ENCODE measurements at places on chromosomes 1 and 21.

DNA sequence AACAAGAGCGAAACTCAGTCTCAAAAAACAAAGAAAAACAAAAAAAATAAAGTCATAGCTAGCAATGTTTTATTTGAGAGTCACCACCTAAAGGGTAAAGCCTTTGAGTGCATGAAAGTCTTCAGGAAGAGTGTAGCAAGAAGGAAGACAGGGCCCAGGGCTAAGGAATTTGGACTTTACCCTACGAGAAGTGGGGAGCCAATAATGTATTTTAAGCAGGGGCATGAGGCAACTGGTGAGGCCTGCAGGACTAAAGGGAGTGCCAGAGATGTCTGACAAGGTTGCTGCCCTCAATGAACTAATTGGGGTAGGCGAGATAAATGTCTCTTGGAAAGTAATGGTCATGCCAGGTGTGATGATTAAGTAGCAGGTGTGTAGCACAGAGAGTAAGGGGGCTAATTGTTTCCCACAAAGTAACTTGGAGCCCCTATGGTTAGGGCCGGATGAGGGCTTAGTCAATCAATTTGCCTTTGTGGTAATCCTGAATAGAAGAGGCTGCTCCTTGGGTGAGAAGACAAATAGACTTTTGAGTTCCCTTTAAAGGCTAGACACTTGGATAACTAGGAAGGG lies 31.6 kb upstream of the CACNA1E start:
- no peak for DNase-seq

DNA sequence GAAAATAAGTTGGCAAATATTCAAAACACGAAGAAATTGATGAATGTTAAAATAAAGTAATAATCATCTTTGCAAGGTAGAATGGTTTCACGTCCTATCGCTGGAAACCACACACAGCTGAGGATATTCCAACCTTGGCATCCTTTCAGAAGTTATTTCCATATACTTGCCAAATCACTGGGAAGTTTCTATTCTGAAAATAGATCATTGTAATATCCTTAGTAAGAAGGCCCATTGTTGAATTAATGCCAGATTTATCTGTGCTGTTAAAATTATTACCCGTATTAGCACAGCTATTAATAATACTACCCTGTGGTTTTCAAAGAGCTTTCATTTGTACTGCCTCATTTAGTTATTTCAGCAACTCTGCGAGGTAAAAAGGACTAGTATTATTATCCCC lies 81.1 kb downstream of the OLFM3 start:
- DNase-seq = peak; percentile 8

DNA sequence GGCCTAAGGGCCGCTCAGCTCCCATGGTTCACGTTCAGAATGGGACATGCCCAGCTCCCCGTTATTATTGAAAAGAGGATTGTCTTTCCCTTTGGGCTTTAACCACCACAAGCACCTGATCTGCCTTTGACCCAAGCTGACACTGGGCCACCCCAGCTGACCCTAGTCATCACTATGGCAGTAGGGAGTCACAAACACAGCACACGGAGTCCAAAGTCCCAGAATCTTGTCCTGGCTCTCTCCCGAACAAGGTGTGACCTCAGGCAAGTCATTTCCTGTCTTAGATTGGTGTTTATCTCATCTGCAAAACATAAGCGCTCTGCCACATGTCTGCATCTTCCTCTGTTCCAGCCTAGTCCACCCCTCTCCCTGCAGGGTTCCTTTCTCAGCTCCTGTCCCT lies 31.5 kb downstream of the IGFN1 start:
- DNase-seq = no peak

- peak; percentile 81 for DNase-seq
These were observed 36.8 kb downstream of the CDC7 start for GRCh38 chr1:91537281-91537986.

- DNase-seq = no peak
These were observed 34.0 kb upstream of the RUNX3 start for GRCh38 chr1:24963943-24964693.

DNA sequence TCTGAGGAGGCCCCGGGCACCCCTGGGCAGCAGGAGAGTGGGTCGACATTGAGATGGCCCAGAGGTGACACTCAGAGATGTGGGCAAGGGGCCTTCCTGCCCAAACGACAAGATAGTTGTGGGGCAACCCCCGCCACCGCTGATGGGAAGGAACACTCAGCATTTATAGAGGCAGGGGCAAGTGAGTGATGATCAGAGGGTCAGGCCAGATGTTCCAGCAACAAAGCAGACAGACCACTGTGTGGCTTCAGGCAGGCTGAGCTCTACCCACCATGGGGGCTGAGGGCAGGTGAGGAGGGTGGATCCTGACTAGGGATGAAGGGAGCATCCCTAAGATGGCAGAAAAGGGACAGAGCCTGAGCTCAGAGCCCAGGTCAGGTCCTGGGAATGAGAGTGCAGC lies 362.7 kb downstream of the PTPRU start:
- no peak for DNase-seq

DNA sequence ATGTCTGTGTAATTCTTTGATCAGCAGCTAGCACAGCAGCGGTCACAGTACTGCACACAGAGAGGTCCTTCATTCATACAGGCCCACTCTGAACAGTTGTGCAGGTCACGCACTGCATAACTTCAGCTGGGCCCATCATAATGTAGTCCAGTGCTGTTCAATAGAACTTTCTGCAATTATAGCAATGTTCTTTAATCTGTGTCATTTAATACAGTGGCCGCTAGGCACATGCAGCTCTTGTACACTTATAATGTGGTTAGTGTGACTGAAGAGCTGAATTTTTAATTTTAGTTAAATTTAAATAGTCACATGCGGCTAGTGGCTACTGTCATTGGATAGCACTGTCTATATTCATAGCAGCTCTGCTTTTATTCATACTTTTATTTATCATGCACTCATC lies 48.7 kb upstream of the NFASC start:
- DNase-seq = no peak

DNA sequence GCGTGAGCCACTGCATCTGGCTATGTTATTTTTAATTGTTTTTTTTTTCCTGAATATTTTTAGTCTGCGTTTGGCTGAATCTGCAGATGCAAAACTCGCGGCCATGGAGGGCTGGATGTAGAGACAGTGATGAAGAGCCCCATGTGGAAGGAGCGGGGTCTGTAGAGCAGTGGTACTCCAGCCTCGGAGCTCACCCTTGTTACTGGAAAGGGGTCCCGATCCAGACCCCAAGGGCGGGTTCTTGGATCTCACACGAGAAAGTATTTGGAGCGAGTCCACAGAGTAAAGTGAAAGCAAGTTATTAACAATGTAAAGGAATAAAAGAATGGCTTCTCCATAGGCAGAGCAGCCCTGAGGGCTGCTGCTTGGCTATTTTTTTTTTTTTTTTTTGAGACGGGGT lies 2.7 kb downstream of the TRPM2 start:
- no peak for DNase-seq

- no peak for DNase-seq
These were observed 43.4 kb downstream of the ROR1 start for GRCh38 chr1:63817152-63817667.

GRCh38 chr1:61740751-61741700 lies 1.3 kb upstream of the PATJ start:
- DNase-seq = no peak

- no peak for DNase-seq
These were observed 5.3 kb downstream of the RPS8 start for GRCh38 chr1:44780583-44781121.

DNA sequence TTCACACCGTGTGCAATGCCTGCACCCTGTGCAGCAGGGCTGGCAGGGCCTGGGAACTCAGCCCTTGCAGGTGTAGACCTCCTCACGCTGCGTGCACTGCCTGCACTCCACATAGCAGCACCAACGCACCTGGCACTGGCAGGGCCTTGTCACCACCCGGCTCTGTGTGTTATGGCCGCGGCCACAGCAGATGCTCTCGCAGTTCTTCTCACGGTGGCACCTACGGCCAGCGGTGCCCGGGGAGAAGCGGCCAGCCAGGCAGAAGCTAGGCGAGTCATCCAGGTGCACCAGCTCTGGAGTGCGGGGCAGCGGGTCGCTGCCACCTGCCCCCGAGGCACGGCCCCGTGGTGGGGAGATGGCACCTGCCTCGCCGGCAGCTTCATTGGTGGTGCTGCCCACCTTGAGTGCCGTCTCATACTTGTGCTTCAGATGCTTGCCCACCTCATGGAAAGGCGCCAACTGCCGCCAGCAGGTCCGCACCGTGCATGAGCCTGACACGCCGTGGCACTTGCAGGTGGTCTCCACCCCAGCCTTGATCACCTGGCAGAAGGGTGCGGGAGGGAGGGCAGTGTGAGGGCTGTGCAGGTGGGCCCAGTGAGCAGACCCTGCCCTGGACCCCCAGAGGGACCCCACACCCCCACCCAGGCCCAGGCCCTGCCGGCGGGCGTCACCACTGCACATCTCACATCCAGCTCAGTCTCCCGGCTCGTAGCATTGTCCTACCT lies 26.1 kb downstream of the WNT9A start:
- DNase-seq = no peak

DNA sequence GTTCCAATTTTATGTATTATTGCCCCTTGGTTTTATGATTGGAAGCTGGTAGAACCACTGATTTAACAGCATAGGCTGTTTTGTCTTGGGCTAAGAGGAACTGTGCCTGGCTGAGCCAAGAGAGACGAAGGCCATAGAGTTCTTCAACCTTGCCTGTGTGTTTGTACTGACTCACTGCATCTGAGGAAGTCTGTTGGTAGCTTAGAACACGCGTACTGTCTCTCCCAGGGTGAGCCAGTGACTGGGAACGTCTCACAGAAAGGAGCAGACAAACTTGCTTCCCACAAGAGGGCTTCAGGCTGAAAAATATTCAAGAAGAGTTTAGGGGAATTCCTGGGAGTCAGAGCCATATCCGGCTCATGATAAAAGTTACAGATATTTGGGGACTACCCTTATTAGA lies 14.9 kb downstream of the TMEM51 start:
- DNase-seq = peak; percentile 59

DNA sequence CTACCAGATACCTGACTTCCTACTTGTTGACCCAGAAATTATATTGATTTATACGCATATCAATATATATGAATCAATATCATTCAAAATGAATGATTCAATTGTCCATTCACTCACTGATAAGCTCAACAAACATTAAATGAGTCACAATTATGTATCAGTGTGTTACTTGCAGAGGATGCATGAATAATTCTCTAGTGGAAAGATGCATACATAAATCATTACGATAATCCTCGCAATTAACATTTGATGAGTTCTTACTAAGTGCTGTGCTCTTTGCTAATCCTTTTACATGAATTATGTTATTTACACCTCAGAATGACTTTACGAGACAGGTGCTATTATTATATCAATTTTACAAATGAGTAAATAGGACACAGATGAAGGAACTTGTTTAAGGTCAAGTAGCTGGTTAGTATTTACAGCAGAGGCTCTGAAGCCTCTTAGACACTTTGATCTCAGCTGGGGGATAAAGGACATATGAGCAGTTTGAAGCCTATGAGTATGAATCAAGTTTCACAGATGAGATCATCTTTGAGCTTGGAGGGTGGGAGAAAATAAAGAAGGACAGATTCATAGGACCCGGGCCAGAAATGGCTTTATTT lies 112.8 kb upstream of the ADAMTS5 start:
- DNase-seq = peak; percentile 14

- no peak for DNase-seq
These were observed 158.5 kb downstream of the KCNJ6 start for GRCh38 chr21:37757606-37758376.

- peak; percentile 21 for DNase-seq
These were observed 54.6 kb upstream of the SIPA1L2 start for GRCh38 chr1:232684371-232685105.

GRCh38 chr1:156373546-156373945 lies 4.5 kb downstream of the RHBG start:
- no peak for DNase-seq

GRCh38 chr1:87219141-87219540 lies 109.5 kb upstream of the LMO4 start:
- DNase-seq = no peak

DNA sequence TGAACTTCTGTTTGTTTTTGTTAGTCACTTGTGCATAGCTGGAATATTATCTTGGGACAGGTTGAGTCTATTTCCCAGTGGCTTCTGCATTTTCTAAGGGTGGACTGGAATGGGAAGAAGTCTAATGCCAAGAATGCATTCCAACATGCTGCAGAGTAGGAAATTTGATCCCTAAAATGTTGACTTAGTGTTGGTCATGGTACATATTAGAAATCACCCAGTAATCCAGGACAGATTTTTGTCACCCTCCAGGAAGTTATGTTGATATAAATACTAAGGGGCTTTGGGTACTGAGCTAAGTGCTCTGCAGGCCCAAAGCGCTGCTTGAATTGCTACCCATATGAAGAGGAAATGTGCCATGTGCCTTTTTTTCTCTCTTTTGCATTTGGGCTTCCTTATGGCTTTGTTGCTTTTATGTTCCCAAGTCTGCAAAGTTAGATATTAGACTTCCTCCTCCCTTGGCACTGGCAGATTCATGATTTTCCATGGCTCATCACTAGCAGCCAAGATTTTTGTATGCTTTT lies 10.0 kb downstream of the ARID1A start:
- peak; percentile 91 for DNase-seq

- peak; percentile 75 for DNase-seq
These were observed 75.1 kb upstream of the SIPA1L2 start for GRCh38 chr1:232704694-232705680.

GRCh38 chr1:96968983-96969382 lies 247.4 kb downstream of the PTBP2 start:
- DNase-seq = peak; percentile 25

Measured in fibroblast of upper back skin (primary cell).